H1 (cell line): ENCODE measurements at places on chromosomes 7 and 10.

- DNase-seq: no peak
Observed at GRCh38 chr7:139811066-139811465, 18.0 kb upstream of the TBXAS1 start.

GRCh38 chr7:137829337-137829992 lies 17.3 kb downstream of the DGKI start:
- no peak for DNase-seq

- no peak for DNase-seq
Observed at GRCh38 chr10:11853468-11853867, 30.3 kb downstream of the PROSER2 start.

DNA sequence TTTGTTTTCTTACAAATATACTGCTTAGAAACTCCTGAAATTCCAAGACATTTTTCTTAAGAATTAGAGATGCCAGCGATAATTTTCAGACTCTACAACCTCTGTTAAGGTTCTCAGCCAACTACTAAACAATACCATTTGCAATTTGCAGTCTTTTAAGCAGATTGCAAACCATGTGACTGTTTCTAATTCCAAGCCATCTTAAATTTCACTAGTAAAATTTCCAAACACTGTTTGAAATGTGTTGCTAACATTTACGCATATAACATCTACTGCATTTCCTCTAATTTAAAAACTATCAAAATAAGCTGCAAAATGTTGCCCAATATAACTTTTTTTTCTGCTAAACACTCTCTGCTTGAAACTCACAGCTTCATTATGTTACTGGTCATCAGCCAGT lies 56.0 kb upstream of the MACROH2A2 start:
- DNase-seq: no peak

GRCh38 chr7:116477625-116478024 lies 21.9 kb upstream of the CAV2 start:
- DNase-seq: no peak

- DNase-seq: no peak
Observed at GRCh38 chr10:11144626-11145494, 127.2 kb downstream of the CELF2 start.

- DNase-seq: no peak
Observed at GRCh38 chr7:155843426-155844018, 31.3 kb upstream of the SHH start.

DNA sequence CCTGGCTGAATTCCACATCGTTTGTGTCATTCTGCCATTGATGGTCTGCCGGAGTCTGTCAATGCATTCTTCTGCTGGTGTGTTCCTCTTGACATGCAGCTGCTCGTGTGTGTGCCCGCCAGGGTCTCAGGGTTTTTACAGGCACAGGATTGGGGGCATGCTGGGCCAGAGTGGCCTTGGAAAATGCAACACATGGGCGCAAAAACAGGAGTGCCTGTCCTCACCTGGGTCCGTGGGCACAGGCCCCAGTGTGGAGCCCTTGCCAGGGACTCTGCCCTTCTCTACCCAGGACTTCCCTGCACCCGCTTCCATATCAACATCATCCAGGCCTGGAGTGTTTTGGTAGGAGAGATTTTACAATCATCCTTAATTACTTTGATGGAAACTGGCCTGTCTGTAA lies 340.7 kb downstream of the KIF20B start:
- DNase-seq: no peak

DNA sequence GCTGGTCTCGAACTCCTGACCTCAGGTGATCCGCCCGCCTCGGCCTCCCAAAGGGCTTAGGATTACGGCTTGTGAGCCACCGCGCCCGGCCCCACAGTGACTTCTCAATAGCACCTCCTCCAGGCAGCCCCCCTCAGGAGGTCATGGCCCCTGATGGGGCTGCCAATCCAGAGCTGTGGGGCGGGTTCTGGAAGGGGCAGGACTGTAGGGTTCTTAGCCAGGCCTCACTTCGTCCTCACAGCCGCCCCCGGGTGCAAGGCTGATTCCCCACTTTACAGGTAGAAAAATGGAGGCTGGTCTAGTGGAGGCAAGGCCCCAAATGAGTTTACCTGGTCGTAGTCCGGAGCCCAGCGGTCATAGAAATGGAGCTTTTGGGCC lies 638 bp downstream of the METTL27 start:
- DNase-seq: no peak

DNA sequence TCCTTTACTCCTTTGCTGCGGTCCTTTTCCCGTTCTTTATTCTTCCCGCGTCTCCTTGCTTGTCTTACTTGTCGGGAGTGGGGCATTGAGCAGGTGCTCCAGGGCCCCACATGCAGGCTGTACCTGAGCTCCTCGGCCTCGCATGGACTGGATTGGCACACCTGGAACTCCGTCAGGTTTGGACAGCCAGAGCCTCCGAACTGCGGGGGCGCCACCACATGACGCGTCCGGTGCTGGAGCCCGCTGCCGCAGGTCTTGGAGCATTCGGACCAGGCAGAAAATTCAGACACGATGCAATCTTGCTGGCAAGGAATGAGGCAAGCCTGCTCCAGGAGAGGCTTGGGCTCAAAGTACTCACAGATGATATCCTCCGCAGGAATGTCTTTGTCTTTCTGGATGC lies 195.7 kb downstream of the THSD7A start:
- no peak for DNase-seq
